ENCODE measurements at places on chromosomes 11 and 22.

DNA sequence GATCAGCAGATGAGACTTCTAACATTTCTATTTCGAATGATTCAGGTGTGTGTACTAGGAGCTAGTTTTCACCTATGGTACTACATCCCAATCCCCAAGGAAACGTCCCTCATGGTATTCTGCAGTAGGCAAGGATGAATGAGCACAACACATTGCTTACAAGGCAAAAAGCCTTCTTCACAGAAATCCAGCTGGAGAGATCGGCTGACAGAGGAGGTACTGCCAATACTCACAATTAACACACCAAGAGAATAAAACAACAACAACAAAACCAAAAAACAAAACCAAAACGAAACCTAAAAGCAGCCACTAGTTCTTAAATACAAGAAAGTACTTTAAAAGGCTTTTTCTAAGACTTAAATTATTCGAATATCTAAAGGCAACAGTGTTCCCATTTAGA lies 101.4 kb downstream of the PICALM start:
- no peak for DNase-seq

DNA sequence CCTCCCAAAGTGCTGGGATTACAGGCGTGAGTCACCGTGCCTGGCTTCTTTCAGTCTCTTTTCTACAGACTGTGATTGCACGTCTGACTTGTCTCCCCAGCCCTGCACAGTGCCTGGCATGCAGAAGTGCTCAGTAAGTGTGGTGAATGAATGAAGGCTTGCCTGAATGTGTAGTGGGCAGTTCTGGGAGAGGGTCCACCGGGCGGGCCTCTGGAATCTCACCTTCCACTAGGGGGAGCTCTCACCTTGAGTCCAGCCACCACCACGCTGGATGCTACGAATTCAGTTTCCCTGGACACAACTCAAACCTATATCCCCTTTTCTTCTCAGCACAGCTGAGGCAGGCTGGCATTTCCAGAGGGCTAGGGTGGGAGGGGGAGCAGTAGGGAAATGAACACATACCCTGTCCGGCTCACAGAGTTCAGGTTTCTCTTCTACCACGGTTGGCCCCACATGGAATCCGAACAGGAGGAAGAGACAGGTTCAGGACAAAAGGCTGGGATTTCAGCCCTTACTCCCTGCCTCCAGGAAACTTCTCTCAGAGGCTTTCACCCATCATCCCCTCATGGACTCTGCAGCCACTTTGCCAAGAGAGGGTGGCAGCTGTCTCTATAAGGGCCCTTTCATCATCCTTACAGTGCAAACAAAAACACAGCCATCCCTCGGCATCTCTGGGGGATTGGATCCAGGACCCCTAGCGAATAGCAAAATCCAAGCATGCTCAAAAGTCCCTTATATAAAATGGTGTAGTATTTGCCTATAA lies 86.8 kb downstream of the NECTIN1 start:
- DNase-seq: no peak

DNA sequence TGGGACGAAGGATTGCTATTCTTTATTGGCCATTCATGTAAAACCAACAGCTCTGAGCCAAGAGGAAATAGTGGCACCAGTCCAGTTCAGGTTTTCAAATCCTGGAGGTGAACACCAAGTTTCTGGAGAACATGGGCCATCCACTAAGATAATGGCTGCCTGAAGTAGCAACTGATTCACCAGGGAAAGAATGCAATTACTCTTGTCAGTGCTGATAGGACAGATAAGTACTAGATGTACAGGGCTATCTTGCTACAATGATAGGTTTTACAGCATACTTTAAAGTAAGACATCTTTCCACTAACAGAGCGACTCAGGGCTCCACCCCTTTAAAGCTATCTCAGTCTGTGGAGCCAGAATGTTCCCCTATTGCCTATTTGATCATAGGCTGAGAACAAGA lies 36.8 kb upstream of the APOA1 start:
- no peak for DNase-seq

DNA sequence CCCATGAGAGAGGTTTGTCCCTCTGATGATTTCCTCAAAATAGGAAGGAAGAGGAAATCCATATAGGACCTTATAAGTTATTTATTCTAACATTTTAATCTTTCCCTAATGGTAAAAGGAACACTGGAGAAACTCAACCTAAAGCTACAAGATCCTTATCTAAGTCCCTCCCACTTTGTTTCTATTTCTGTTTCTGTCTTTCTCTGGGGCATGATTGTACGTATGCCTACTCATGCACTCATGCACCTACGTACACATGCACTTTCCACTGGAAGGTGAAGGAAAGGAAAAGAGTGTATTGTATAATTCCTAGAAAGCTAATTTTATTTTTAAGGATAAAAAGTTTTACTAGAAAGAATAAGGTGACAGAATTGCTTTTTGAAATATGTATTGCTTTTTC lies 125.0 kb downstream of the RAB38 start:
- DNase-seq: no peak

DNA sequence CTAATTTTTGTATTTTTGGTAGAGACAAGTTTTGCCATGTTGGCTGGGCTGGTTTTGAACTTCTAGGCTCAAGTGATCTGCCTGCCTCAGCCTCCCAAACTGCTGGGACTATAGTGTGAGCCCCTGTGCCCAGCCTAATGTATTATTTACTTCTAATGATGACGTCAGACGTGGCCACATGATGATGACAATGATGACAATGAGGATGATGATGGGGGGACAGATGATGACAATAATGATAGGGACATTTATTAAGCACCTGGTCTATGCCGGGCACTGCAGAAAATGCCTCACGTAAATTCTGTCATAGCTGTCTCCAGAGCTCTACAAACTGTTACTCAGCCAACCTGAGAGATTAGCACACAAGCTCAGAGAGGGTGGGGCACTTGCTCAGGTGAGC lies 169.3 kb downstream of the SHANK2 start:
- no peak for DNase-seq

DNA sequence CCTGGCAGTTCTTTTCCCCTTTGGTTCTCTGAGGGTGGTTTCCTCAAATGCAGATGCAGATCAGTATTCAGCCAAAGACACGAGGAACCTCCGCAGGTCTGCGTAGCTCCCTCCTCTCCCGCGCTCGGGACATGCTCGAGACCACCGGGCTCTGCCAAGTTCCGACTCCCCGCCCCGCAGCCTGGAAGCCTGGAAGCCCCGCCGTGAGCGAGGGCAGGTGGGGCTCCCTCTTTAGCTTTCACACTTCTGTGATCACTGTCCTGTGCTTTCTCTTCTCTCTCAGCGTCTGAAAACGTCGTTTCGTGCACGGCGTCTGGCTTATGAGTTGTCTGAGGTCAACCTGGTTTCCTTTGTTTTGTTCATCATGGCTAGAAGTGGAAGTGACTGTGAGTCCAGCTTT lies 26.6 kb downstream of the ZBED4 start:
- no peak for DNase-seq

DNA sequence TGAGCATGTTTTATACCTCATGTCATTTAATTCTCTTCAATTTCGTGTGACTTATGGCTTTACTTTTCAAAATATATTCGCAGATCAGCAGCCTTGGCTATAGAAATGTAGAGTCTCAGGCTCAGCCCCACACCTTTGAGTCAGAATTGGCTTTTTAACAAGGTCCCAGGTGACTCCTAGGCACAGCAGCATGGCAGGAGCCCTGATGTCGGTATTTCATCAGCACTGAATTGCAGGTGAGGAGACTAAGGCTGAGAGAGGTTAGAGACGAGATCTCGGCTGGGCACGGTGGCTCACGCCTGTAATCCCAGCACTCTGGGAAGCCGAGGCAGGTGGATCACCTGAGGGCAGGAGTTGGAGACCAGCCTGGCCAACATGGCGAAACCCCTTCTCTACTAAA lies 196.9 kb upstream of the SEZ6L start:
- DNase-seq: no peak

GRCh38 chr11:108562746-108563581 lies 30.6 kb downstream of the EXPH5 start:
- no peak for DNase-seq

- DNase-seq: no peak
These were observed 14.5 kb downstream of the MYH9 start for GRCh38 chr22:36373258-36373579.

DNA sequence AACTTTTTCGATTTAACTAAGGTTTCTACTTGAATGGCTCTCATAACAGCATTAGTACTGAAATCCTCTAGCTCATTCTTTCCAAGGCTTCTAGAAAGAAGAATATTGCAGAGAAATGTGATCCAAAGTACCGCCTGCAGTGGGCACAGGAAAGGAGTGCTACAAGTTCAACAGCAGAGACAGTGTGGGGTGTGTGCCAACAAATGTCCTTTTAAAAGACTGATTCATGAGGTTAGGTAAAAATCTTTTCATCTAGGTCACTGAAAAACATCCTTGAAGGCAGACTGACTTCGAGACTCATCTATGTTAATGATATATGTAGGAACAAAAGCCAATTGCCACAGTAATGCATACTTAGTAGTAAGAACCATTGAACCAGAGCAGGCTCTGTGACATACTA lies 349.1 kb upstream of the PITPNB start:
- DNase-seq: no peak

DNA sequence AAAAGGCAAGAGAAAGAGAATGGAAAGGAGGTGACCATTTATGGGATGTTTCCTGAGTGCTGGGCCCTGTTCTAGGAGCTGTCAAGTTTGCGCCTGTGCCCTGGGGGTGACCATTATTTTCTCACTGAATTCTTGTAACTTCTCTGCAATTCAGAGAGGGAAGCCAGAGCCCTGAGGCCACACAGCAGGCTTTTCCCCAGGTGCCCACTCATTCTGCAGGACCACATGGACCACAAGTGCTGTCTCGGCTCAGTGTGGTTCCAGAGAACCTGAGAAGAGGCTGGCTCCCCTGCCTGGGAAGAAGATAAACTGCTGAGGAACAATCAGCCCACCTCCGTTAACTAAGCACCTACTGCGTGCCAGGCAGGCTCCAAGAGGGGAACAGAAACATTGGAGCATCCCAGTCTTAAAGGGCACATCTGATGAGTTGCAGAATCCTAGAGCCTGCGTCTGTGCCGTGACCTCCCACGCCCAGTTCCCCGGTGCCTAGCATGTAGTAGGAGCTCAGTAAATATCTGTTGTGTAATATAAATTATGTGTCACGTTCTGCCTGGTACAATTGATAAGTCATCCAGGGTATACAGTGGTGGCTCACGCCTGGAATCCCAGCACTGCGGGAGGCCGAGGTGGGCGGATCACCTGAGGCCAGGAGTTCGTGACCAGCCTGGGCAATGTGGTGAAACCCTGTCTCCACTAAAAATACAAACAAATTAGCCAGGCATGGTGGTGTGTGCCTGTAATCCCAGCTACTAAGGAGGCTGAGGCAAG lies 31.6 kb upstream of the CRYBB3 start:
- DNase-seq: no peak

GRCh38 chr11:96474263-96474662 lies 84.5 kb downstream of the JRKL start:
- DNase-seq: no peak

- DNase-seq: no peak
These were observed at the start of gene SRSF8 for GRCh38 chr11:95066716-95067038. SRSF8 (plus strand) TSS chr11:95066919; CDS start chr11:95067227, 308 bp downstream.
